ENCODE measurements at places on chromosomes 5 and 9.

- no peak for DNase-seq
These were observed 40.8 kb downstream of the BICD2 start for GRCh38 chr9:92723801-92724323.

- DNase-seq = no peak
These were observed 538.2 kb upstream of the ZNF462 start for GRCh38 chr9:106324591-106325280.

- DNase-seq = no peak
These were observed 3.3 kb downstream of the EXOC3 start for GRCh38 chr5:446066-446882.

DNA sequence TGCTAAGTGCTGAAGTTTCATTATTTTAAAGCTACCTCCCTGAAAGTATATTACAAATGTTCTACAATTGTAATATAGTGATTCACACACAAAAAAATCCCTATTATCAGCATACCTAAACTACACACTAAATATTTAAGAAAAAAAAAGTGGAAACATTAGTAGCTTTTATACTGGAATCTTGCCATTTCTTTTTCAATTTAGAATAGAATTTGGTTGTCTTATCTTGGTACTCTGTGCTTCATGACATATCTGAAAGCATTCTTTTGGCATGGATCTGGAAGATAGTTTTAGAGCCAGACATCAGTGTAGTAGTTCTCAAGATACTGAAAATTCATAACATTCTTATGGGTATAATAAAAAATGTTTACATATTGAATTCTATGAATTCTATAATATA, 35.0 kb downstream of the SLC1A3 start:
- no peak for DNase-seq

GRCh38 chr5:172187118-172188032, 649 bp downstream of the STK10 start:
- DNase-seq = peak; percentile 86

DNA sequence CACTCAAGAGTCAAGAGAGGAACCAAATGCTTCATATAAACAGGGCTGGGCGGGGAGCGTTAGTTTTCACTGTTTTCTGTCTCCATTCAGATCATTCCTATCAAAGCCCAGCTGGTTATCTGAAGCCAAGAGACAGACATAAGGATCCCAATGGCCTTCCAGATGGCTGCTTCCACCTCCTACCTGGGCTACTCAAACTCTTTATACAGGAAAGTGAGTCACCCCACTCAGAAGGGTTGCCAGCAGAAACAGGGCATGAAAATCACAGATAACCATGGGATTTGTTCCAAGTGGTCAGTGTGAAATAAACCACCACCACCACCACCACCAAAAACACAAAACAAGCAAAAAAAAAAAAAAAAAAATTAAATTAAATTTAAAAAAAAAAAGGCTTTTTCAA, 5.5 kb downstream of the PRSS3 start:
- no peak for DNase-seq

Data from RKO (cell line).